COR-L47 (cell line): ENCODE measurements at places on chromosomes 1 and 21.

DNA sequence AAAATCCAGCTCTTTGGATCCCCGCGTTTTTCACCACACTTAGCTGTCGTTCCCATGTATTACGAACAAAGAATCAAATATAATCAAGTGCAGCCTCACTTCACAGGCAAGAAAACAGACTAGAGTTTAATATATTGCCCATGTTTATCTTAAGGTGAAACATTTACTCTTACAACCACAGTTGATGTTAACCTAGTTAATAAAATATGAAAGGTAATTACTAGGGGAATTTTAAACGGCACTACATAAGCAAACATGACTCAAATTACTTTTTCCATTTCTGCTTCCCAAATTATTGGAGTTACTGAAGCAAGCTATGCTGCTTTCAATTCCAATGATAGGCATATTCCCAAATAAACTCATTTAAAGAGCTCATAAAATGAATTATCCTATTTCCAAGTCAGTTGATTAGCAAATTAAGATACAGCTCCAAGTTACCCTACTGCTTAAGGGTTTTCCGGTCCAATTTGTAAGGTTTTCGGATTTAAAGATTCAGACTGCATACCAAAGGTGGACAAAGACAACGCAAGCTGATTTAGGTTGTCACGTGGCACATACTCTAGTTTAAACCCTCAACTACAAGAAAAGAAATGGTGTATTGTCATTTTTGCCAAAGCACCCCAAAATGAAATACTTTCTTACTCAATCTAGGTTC lies 5.9 kb downstream of the COX20 start:
- no peak for DNase-seq

- DNase-seq, result no peak
These were observed 5.8 kb downstream of the TINAGL1 start for GRCh38 chr1:31581821-31582810.

DNA sequence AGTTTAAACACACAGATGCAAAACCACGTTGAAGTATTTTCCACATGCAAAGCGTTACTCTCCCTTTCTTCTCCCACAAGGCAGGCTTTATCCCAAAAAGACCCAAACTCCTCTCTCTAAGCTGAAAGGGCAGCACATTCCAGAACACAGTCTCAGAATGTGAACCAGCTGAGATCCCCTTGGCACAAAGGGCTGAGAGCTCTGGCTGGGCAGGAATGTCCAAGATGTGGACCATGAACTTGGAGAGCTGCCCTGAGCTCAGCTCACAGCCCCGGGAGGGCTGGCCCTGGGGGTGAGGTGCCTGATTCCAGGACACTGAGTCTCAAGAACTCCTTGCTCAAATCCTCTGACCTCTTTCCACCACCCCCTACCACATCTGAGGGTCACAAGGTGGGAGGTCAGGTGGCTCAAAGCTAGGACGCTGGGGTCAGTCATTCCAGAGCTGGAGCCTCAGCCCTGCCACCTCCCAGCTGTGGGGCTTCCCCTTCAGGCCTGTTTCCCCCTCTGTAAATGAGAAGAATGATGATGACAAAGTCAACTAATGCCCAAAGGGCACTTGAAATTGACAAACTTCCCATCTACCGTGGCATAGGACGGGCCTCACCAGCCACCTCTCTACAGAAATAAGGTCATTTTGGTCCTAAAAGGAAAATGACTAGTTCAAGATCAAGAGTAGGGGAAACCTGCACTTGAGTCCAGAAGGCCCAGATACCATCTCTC lies 11.5 kb downstream of the ALDH4A1 start:
- DNase-seq, result no peak

DNA sequence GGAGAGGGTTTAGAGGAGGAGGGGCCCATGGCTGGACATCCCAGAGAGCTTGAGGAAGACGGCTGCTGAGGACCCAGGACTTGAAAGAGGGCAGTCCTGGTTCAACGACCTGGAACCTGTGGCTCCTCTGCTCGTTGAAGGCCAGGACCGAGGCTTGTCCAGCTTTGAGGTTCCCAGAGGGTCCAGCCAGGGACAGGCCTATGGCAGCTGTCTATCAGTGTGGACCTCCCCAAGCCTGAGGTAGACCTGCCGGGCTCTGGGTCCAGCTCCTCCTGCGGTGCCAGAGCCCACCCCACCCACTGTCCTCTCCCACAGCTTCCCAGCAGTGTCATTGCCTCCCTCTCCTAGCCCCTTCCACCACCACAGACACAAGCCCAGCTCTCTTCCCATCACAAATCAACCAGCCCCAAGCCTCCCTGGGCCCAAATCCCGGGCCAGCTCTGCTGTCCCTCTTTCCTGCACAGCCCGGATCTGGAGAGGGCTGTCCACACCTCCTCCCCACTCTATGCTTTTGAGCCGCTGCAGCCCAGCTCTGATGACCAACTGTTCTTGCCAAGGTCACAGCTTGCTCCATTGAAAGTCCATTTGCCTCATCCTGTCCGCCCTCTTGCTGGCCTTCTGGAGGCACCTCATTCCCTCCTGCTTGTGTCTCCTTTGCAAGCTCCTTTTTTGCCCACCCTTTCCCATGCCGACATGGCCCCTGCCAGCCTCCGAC lies 48.7 kb upstream of the EDN2 start:
- DNase-seq, result no peak

DNA sequence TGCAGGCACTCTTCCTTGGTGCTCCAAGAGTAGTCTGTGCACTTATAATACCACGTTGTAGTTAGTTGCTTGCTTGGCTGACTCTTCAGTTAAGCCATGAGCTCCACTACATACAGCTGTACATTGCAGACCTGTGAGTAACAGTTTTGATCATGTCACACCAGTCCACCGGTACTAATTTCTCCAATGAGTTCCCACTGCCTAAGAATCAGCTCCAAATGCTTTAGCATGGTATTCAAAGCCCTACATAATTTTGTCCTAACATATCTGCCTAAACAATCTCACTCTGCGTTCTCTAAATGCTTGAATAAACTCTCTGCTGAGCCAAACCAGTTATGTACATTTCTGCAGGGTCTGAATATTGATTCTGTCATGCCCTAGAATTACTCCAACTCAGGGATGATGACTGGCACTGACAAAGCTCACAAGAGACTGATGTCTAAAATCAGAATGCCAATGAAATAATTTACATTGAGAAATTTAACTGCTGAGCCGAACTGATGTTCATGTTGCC lies 200.7 kb downstream of the LHX8 start:
- no peak for DNase-seq

DNA sequence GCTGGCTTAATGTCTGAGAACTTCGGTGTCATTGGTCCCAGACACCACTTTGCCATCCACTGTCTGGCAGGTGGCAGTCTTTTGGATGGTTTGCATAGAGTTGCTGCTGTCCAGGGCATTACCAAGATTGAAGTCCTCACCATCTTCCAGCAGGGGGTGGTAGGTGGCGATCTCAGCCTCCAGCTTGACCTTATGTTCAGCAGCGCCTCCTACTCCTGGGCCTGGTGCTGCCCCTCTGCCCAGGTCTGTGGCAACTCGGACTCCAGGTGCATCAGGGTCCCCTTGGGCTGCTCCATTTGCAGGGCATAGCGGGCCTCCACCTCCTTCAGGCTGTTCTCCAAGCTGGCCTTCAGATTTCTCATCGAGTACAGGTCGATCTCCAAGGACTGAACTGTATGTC lies 573.3 kb upstream of the NCAM2 start:
- DNase-seq, result no peak

GRCh38 chr1:238639861-238640260 lies 746.5 kb upstream of the CHRM3 start:
- DNase-seq, result no peak

DNA sequence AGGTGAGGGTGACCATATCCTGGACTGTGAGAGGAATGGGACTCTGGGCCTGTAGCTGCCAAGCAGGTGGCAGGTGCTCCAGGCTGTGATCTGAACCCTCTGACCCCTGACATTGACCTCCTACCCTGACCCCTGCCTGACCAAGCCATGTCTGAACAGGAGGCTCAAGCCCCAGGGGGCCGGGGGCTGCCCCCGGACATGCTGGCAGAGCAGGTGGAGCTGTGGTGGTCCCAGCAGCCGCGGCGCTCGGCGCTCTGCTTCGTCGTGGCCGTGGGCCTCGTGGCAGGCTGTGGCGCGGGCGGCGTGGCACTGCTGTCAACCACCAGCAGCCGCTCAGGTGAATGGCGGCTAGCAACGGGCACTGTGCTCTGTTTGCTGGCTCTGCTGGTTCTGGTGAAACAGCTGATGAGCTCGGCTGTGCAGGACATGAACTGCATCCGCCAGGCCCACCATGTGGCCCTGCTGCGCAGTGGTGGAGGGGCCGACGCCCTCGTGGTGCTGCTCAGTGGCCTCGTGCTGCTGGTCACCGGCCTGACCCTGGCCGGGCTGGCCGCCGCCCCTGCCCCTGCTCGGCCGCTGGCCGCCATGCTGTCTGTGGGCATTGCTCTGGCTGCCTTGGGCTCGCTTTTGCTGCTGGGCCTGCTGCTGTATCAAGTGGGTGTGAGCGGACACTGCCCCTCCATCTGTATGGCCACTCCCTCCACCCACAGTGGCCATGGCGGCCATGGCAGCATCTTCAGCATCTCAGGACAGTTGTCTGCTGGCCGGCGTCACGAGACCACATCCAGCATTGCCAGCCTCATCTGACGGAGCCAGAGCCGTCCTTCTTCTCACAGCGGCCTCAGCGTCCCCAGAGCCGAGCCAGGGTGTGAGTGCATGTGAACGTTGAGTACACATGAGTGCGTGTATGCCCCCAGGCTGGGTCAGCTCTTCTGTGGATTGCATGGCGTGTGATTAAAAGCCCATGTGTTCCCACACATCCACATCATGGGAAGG lies 3.1 kb downstream of the TMEM125 start:
- DNase-seq, result no peak

- no peak for DNase-seq
These were observed 40.8 kb upstream of the NEXN start for GRCh38 chr1:77847621-77848080.

- DNase-seq, result no peak
These were observed 27.9 kb downstream of the ARHGEF16 start for GRCh38 chr1:3482378-3482849.
